ENCODE measurements at places on chromosomes 16 and 17.
A peak's percentile ranks its signal among the peaks of the same experiment; 100 is the strongest.

GRCh38 chr17:19537111-19537510 is 3.5 kb downstream of the SLC47A1 start:
- no peaks in the 10 kb centered on the region for H3K36me3 ChIP-seq
- no peak overlapping the region for H3K27ac ChIP-seq
- no peak overlapping the region for H3K4me3 ChIP-seq
- H3K4me1 ChIP-seq = peaks cover 8% of the 10 kb centered on the region
- DNase-seq = no peak
- peaks cover 45% of the 10 kb centered on the region for H3K27me3 ChIP-seq

DNA sequence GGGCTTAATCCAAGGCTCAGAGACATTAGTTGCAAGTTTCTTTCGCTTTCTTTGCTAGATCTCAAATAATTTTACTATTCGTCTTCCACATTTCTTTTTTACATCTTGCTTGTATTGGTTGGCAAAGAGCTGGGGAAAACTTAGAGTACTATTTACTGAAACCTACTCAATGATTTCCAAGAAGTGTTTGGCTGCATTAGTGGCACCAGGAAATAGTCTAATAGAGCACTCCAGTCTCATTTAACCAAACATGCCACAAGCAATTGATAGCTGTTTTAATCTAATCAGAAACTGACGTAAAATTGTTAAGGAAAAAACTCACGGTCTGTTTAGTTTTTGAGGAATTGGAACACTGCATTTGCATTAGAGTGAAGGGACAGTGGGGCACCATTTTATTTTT is 29.0 kb downstream of the NUP93 start:
- H3K27me3 ChIP-seq = no peaks in the 10 kb centered on the region
- H3K36me3 ChIP-seq = peaks cover 3% of the 10 kb centered on the region
- H3K4me1 ChIP-seq = peaks cover 5% of the 10 kb centered on the region
- no peak overlapping the region for H3K27ac ChIP-seq
- no peak for DNase-seq

GRCh38 chr16:31131841-31132271 is 3.7 kb downstream of the PRSS8 start:
- H3K4me1 ChIP-seq = peaks cover 4% of the 10 kb centered on the region
- no peaks in the 10 kb centered on the region for H3K36me3 ChIP-seq
- H3K4me3 ChIP-seq = no peak overlapping the region
- DNase-seq = no peak
- H3K27me3 ChIP-seq = no peaks in the 10 kb centered on the region
- peak overlapping the region; percentile 77 for H3K27ac ChIP-seq

DNA sequence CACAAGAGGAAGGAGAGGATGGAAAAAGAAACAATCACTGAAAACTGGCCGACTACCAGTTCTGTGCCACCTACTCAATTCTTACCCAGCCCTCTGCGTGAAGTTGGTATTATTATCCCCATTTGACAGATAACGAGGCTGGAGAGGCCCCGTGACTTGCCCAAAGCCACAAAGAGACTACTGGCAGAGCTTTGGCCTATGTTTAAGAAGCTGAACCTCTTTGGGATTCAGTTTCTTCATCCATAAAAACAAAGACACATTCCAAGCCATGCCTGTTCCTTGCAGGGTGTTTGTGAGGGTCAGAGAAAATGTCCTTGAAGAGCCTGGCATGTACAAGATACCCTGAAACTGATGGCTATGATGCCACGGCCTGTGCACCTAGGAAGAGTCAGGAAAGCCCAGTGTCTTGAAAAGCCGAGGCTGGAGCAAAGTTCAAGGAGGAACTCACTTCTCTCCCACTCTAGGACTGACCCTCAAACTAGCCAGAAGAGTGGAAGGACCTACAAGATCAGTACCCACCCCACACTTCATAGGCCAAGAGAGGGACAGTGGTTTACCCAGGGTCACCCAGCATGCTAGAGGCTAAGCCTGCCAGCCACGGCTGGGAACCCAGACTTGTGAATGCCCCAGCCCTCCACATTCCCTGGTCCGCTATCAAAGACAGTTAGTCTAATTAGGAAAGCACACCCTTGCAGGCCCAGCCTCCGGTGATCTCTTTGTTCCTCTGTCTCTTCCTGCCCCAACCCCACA is 1.6 kb upstream of the ACSF2 start:
- H3K4me3 ChIP-seq = peak overlapping the region; percentile 19
- no peak overlapping the region for H3K27ac ChIP-seq
- H3K36me3 ChIP-seq = no peaks in the 10 kb centered on the region
- no peak for DNase-seq
- H3K27me3 ChIP-seq = no peaks in the 10 kb centered on the region

GRCh38 chr17:35878361-35878760 is 1.8 kb downstream of the CCL5 start:
- no peak overlapping the region for H3K4me3 ChIP-seq
- H3K36me3 ChIP-seq = no peaks in the 10 kb centered on the region
- peak overlapping the region; percentile 85 for H3K27ac ChIP-seq
- peaks cover 5% of the 10 kb centered on the region for H3K27me3 ChIP-seq
- no peak for DNase-seq

- no peak for DNase-seq
- no peak overlapping the region for H3K27ac ChIP-seq
- H3K4me1 ChIP-seq = peaks cover 54% of the 10 kb centered on the region
- peaks cover 17% of the 10 kb centered on the region for H3K36me3 ChIP-seq
- H3K27me3 ChIP-seq = no peaks in the 10 kb centered on the region
These were observed 1.3 kb upstream of the PER1 start for GRCh38 chr17:8153525-8153956.

DNA sequence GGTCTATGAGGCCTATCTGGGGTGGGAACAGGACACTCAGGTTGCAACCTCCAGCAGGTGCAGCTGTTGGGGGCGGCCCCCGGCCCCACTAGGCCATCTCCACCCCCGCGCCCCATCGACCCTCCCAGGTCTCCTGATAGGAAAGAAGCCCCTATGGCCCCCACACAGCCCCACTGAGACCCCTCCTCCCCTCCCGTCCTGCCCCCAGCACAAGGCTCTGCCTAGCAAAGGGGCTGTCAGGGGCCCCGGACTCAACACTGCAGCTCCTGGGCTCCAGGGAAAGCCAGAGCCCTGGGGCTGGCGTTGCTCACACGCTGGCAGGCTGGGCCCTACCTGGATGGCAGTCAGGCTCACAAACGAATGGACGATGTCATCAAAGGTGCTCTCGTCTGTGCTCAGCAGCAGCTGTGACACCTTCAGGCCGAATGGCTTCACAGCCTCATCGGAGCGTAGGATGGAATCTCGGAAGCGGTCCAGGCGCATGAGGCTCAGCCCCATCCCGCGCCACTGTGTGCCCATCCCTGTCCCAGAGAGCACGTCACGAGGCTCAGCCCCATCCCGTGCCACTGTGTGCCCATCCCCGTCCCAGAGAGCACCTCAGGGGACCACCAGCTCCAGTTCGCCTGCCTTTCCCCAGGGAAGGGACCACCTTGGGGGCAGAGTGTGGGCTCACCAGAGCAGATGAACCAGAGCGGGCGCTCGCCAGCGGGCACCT is 7.3 kb downstream of the FASN start:
- peaks cover 2% of the 10 kb centered on the region for H3K4me1 ChIP-seq
- DNase-seq = no peak
- H3K27ac ChIP-seq = no peak overlapping the region
- no peaks in the 10 kb centered on the region for H3K27me3 ChIP-seq

- H3K4me1 ChIP-seq = peaks cover 3% of the 10 kb centered on the region
- peak overlapping the region; percentile 29 for H3K27ac ChIP-seq
- no peaks in the 10 kb centered on the region for H3K36me3 ChIP-seq
- H3K27me3 ChIP-seq = no peaks in the 10 kb centered on the region
- no peak overlapping the region for H3K4me3 ChIP-seq
- no peak for DNase-seq
These were observed 78.3 kb downstream of the DNAH17 start for GRCh38 chr17:78498848-78499247.

DNA sequence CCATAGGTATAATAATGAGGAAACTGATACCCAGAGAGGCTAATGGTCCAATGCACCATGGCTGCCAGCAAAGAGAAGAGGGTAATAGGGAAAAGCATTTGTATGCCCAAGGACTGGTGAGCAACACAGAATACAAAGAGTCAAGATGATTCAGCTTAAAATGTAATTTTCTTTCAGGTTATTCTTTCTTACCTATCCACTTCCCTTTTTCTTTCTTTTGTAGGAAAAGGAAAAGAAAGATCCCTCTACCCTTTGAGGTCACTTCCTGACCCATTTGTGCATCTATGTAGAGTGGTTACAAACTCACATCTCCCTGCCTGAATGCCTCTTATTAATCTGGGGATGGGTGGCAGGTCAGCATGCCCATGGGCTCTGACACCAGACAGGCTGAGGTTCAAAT is 3.5 kb upstream of the PLCG2 start:
- no peak for DNase-seq
- peaks cover 18% of the 10 kb centered on the region for H3K27me3 ChIP-seq
- peaks cover 7% of the 10 kb centered on the region for H3K4me1 ChIP-seq
- peaks cover 3% of the 10 kb centered on the region for H3K36me3 ChIP-seq

DNA sequence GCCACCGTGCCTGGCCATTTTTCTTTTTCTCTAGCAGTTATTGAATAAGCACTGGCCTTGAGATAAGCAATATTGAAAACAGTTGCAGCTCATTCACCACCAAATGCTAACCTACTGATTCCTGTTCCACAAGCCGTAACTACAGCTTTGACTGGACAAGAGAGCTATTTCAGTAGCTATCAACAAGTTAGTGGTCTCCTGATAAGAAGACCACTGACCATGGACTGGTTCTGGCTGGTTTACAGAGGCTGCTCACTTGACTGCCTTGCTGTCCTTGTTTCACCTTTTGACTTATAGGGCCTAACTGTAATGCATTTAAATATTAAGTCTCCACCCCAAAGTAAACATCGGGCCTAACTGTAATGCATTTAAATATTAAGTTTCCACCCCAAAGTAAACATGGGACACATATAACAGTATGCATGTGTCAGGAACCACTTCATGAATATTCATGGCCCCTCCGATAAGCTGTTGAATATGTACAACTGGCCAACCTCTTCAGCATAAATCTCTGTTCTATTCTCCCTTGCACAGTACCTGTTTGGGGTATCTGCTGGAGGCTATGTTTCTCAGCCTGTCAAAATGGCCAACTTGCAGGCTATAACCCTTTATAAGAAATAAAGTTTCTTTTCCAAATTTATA is 94.1 kb downstream of the USP32 start:
- no peak overlapping the region for H3K27ac ChIP-seq
- no peak overlapping the region for H3K4me3 ChIP-seq
- no peaks in the 10 kb centered on the region for H3K27me3 ChIP-seq
- DNase-seq = no peak
- H3K4me1 ChIP-seq = peaks cover 10% of the 10 kb centered on the region

DNA sequence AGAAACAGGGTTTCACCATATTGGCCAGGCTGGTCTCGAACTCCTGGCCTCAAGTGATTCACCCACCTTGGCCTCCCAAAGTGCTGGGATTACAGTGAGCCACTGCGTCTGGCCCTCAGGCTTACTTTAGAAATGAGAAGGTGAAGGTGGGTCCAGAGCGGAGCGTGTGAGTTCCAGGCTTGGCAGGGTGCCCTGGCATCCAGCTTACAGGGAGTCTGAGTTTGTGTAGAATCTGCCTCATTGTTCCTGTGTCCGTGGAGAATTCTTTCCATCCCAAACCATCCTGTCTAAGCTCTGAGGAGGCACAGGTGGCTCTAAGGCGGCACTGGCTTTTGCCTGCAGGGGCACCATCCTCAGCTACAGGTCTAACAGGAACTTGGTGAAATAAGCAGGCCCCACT is 50.6 kb downstream of the RAB11FIP3 start:
- H3K36me3 ChIP-seq = no peaks in the 10 kb centered on the region

GRCh38 chr17:7523033-7523432 is 25.8 kb upstream of the TNFSF12 start:
- H3K4me3 ChIP-seq = no peak overlapping the region
- H3K36me3 ChIP-seq = no peaks in the 10 kb centered on the region
- peaks cover 3% of the 10 kb centered on the region for H3K4me1 ChIP-seq
- H3K27me3 ChIP-seq = no peaks in the 10 kb centered on the region

DNA sequence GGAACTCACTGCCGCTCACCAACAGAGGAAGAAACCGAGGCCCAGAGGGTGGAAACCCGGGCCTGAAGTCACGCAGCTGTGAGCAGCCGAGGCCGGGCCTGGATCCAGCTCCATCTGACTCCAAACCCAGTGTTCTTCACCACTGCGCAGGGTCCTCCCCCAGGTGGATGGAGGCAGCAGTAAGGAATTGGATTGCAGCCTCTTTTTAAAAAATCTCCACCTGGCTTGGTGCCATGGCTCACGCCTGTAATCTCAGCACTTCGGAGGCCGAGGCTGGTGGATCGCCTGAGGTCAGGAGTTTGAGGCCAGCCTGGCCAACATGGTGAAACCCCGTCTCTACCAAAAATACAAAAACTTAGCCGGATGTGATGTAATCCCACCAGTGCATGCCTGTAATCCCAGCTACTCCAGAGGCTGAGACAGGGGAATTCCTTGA is 177.2 kb downstream of the FOXL1 start:
- H3K36me3 ChIP-seq = no peaks in the 10 kb centered on the region
- H3K4me3 ChIP-seq = no peak overlapping the region
- peaks cover 49% of the 10 kb centered on the region for H3K27me3 ChIP-seq
- no peaks in the 10 kb centered on the region for H3K4me1 ChIP-seq

- peak overlapping the region; percentile 19 for H3K4me3 ChIP-seq
- DNase-seq = no peak
- no peaks in the 10 kb centered on the region for H3K36me3 ChIP-seq
- peak overlapping the region; percentile 88 for H3K27ac ChIP-seq
These were observed 12.7 kb downstream of the CYGB start for GRCh38 chr17:76524598-76525512.

Data from T-helper 17 cell (primary cell).